ENCODE measurements at places on chromosomes 3 and 15.
A peak's percentile ranks its signal among the peaks of the same experiment; 100 is the strongest.

DNA sequence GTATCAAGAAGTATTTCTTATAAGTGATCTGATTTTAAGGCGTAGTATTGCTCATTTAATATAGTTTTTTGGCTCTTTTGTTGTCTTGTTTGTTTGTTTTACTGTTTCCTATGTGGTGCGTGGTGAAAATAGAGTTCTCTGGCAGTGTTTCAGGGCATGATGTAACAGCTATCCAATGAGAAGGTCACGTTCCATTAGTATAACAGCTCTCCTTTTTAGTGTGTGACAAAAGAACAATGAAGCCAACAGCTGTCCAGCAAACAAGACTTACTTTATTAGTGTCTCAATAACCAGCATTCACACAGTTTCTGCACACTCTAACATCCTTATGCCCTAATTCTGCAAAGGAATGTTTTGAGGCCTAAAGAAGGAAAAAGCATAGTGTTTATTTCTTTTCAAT, 127.9 kb downstream of the SLC25A26 start:
- DNase-seq: no peak

GRCh38 chr15:62469478-62469873, 304.4 kb upstream of the C2CD4B start:
- DNase-seq: no peak

DNA sequence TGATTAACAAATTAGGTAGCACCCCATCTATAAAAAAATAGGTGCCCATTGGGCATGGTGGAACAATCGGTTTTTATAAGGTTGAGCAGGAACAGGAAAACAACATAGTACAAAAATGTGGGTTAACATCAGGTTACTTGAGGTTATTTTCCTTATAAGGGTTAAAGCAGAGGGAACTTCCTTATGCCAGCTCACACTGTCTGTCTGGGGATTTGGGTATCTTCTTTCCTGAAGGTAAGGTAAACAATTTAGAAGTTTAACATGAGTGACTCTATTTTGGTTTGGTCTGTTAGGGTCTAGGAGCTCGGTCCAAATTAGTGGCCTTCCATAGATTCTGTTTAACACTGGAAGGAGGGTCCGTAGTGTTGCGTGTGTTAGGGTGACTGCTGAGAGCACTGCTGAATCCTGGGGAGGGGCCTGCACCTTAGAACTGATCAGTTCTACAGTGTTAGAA, 14.7 kb downstream of the CHD2 start:
- DNase-seq: no peak

DNA sequence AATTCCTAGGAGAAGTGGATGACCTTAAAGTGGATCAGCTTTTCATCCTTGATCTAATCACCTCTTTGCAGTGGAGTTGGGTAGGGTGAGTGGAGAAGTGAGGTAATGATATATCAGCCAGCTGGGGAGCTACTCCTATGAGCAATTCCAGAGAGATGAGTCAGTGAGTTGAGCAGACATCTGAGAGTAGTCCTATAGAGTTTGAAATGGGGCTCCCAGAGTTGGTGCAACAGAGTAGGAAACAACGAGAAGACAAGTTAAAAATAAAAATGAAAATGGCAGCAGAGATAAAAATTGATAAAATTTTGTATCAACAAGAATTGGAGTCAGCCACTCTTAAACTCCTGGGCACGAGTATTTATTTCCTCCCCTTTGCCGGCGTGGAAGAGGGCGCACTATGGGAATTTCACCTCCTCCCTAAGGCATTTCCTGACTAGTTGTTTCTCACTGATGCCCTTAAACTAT, 150.8 kb upstream of the DPH6 start:
- no peak for DNase-seq

DNA sequence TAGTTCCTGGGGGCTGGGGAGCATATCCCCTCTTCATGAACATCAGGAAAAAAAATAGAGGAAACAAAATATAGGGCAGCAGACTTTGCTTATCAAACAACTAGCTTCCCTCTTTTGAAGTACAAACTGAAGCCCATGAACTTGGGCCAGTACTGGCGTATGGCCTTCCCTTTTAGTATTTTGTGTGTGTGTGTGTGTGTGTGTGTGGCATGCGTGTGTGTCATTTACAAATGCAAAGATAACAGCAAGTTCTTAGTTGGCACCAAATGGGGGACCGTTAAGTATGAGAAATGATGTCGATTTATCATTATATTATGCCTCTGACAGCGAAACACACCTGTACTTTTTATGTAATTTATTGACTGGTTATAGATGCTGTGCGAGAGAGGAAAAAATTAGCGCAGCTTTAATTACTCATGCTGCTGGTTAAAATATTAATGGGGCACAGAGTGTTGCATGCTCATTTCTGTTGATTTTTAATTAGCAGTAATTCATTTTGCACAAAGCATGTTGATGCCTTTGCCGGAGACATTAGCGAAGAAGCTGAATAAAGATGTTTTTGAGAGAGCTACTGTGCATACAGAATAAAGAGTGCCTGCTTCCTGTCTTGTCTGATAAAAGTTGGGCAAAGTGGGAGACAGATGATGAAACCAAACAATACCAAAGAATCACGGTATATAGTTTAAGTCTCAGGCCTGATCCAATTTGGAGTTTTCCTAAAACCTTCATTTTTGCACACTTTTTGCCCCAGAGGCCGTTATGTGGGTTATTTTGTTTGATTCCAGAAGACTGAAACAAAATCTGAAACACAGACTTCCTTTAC, 297.1 kb downstream of the SATB1 start:
- DNase-seq: no peak

DNA sequence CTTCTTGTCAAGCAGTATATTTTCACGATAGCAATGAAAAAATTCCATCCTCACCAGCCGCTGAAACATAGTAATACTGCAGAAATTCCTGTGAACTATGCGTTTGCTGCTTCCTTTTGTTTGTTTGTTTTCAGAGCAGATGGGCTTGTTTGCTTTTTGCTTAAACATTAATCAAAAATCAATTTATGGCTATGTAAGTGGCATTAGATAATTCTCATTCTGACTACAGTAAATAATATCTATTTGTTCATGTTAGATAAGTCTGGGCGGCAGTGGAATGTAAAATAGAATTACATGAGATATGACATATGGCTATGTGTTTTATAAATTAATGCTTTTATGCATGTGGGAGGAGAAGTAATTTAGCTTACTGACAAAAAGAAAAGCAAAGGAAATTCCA, 163.7 kb downstream of the PGPEP1L start:
- DNase-seq: no peak

GRCh38 chr15:52094811-52095584, 17.6 kb downstream of the BCL2L10 start:
- DNase-seq: no peak

GRCh38 chr15:100715571-100716455, 113.4 kb downstream of the ASB7 start:
- DNase-seq: no peak

- no peak for DNase-seq
These were observed 5.8 kb downstream of the SERPINI2 start for GRCh38 chr3:167467848-167468611.

GRCh38 chr15:26242565-26243071, 379.5 kb upstream of the ATP10A start:
- no peak for DNase-seq

GRCh38 chr15:73755481-73755880, 2.3 kb upstream of the INSYN1 start:
- no peak for DNase-seq

GRCh38 chr15:64532521-64533315, 72.3 kb downstream of the ZNF609 start:
- peak; percentile 4 for DNase-seq

DNA sequence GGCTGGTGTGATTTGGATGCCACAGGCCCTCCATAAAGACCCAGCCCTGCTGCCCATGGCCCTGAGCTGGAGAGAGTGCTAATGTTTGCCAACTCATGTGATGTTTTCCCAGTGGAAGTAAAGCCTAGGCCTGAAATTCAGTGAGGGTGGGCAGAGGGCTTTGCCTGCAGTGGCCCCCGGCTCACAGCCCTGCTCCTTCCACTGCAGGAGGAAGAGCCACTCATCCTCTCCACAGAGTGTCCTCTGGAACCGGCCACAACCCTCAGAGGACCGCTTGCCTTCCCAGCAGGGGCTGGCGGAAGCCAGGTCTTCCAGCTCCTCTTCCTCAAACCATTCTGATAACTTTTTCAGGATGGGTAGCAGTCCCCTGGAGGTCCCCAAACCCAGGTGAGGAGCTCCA, 13.9 kb upstream of the CPNE9 start:
- no peak for DNase-seq

- DNase-seq: no peak
These were observed 5.9 kb upstream of the EDEM1 start for GRCh38 chr3:5181469-5182141.

DNA sequence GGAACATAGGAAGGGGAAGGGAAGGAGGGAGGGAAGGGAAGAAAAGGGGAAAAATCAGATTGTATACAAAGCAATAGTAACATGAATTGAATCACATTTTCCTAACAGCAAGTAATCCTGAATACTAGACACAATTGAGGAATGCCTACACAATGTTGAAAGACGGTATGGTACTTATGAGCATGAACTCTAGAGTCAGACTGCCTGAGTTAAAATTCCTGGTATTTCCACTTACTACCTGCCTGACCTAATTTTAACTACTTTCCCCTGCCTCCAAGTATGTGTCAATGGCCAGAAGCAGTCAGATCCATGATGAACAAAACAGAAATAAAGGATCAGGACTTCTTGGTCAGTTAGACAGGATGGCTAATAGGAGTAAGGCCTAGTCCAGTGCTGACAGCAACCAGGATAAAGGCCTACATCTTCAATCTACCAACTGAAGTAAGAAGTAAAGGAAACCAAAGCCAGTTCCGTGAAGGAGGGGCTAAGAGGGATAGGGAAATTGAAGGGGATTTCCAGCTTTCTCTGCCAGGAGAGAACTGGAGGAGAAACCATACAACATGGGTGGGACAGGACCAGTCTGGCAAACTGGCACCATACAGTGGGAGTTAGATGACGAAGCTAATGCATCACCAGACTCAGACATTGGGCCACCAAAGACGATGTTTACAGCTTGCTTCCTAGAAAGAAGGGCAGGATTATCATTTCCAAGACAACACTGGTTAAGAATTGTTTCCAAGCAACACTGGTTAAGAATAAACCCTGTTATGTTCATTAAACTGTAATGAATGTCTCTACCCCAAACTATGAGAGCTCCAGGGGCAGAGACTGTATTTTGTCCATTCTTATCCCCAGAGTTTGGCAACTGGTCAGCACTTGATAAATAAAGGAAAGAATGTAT, 151.6 kb upstream of the UBE2E2 start:
- DNase-seq: no peak

- no peak for DNase-seq
These were observed 71.4 kb downstream of the MECOM start for GRCh38 chr3:169591983-169592644.

DNA sequence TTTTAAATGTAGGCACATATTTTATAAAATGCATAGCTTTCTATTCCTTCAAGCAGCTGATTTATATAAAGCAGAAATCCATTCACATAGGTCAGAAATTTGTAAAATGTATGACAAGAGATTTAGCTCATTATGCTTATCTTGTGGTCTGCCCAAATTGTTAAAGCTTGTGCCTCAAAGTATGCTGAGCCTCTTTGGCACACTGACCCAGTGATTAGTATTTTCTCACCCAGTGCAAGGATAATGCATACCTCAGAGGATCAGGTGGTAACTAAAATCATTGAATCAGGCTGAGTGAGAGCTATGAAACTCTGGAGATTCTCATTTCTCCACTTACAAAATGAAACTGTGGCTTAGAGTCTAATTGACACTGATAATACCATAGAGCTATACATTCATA, 533.3 kb downstream of the FGF12 start:
- DNase-seq: no peak

GRCh38 chr3:20074226-20075063, 34.2 kb downstream of the KAT2B start:
- DNase-seq: no peak

GRCh38 chr15:39638041-39638440, 57.2 kb downstream of the THBS1 start:
- DNase-seq: no peak

DNA sequence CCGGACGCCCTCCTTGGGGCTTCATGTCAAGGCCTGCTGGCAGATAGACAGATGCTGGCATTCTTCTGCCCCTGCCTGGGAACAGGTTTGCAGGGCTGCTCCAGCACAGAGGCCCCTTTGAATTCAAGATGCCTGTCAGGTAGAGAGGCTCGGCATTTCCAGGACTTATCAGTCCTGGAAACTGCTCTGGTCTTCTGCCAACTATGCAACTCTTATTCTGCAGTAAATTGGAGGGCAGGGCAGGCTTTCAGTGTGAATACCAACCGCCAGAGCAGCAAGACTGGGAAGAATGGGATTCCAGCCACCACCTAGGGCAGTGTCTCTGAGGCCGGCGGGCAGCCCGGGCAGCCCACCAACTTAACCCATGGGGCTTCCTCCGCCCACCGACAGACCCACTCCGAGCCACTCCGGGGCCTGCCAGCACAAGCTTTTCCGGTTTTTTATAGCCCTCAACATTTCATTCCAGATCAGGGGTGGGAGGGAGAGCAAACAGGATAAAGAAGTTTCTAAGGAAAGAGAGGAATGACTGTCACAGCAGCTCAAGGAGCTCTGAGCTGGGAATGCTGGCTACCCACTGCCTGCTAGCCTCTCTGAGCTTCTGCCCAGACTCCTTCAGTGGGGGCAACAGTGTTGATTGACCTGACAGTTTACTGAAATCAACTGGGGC, 140.9 kb downstream of the NTRK3 start:
- DNase-seq: no peak

DNA sequence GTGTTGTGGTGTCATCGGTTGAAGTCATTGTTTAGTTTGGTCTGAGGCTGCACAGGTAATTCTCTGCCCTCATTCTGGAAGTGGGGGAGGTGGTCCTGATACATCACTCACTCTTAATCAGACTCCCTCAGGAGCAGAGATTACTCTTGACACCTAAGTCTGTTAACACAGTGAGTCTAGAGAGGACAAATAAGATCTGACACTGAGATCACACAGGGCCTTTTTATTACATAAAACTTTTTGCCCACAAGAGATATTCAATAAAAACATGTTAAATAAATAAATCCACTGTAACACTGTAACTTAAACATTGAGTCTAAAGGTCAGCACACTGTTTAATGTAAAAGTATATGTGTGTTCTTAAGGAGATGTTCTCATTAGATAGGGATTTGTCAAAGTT, 57.1 kb upstream of the MBNL1 start:
- no peak for DNase-seq

Data from NK-92 treated with Interleukin-12 subunit alpha and Interleukin-12 subunit beta, amount 100 ng/mL, for 24 hours (cell line).